Activated T-helper 1 cell treated with Interleukin-2 at 50 U/mL for 16 hours (primary cell): ENCODE measurements at places on chromosomes 12 and 14.

DNA sequence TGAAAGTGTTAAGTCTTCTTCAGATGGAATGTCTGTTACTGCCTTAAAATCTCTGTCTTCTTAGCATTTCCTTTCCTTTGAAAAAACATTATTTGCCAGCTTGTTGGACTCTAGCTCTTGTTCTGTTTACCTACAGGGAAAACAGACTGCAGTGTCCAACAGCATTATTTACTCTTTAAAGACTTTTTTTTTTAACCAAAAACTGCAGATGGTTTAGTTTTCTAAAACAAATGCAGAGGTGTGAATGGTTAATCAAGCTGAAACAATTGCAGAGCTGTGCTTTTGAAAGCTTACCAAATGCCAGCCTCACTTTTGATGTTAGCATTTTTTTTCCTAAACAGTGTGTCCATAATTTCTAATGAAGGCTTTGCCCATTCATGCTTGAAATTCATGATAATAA is 323.3 kb downstream of the TMEM117 start:
- no peak for DNase-seq

DNA sequence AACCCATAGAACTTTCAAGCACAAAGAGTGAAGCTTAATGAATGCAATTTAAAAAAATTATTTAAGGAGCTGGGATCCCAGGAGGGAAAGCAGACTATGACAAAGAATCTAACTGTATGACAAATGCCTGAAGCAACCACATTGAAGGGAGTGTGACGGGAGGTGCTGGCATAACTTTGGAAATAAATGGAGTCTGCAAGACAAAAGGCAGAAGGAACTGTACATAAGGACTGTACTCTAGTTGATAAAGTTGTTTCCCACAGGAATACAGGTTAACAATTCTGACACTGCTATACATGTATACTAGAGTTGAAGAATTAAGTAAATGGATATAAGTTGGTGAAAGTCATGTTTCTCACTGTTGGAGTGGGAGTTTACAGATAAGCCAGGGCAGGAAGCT is 41.2 kb upstream of the WSCD2 start:
- DNase-seq, result no peak

DNA sequence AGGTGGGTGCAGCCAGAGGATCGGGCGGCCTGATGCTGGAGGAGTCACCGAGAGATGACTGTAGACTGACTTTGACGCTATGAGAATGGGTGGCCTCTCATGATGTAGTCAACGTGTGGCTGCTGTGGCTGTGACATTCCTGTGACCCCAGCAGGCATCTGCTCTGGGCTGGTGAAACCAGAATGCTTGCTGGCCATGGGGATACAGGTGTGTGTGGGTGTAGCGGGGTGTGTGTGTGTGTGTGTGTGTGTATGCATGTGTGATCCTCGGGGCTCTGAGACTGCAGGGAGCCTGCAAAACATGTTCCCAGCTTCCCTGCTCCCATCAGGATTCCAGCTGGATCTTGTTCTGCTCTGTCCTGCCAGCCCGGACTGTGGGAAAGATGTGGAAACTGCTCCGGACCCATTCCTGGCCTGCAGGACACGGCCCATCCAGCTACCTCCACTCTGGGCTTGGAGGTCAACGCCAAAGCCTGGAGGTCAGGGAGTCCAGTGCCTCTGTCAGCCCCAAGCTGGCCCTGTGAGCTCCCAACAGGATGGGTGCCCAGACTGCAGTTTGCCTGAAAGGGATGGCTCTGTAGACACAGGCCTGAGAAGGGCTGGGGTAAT is 18.8 kb upstream of the HHIPL1 start:
- DNase-seq, result no peak

- no peak for DNase-seq
These were observed 694 bp upstream of the DIABLO start for GRCh38 chr12:122226366-122227125.

DNA sequence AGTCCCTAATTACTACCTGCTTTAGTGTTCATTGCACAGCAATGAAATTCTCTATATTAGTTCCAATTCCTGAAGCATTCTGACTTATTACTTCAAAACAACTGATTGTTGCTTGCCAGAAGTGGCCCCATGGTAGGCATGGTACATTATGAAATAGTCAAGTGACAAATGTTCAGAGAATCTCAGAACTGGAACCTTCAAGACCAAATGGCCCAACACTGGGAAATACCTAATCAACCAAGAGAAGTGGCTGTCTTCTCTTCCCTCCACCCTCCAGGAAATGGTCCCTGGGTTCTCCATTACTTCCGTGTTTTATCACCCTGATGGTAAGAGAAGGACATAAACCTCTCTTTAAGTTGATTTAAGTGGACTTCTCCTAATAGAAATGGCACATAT is 49.9 kb downstream of the ITPR2 start:
- DNase-seq, result no peak

- DNase-seq, result no peak
These were observed 103.2 kb upstream of the BCL2L14 start for GRCh38 chr12:11967376-11968047.

DNA sequence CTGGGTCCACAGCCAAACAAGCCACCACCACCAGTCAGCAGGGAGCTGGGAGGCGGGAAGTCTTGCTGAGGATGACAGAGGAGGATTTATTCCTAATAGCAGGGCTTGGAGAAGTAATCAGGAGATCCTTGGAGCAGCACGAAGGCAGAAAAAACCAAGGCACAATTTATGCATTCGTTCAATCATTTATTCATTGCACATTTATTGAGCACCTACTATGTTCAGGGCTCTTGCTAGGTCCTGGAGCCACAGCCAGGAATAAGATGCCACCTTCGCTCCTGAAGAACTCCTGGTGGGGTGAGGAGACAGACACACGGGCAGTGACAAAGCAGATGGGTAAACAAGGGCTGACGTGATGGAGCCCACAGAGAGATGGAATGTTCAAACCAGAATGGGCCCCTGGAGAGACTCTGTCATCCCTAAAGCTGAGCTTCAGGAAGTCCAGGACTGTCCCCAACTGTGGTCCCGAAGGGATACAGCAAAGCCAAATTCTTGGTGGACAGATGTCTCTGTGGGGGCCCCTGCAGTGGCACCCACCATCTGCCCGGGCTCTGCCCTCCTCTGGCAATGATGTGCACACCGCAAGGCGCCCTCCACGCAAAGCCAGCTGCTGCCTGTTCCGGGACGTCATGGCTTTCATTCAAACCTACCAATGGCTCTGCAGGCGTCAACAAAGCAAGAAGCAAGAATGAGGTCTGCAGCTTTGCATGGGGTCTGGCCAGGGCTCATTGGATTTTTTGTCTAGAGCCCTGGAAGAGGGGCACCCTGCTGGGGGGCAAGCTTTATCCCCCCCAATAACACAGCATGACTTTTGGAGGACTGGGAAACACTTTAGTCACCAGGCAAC is 3.0 kb upstream of the TESC start:
- DNase-seq, result no peak

DNA sequence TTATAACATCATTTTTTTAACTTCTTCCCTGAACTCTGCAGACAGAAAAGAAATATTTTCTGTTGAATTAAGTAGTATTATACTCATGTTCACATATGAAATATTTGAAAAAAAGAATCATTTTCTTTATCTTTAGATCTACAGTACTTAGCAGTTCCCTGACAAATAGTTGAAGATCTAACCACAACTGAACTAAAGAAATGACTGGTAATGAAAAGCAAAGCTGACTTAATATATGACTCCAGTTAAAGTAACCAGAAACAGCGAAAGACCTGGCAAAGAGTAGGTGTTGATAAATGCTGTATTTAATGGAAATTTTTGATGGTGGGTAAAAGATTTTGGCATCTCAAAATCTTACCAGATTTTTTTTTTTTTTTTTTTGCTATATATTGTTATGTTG is 207.1 kb upstream of the SLC16A7 start:
- DNase-seq, result no peak

GRCh38 chr12:105559310-105559709 is 228.8 kb downstream of the C12orf75 start:
- DNase-seq, result no peak

DNA sequence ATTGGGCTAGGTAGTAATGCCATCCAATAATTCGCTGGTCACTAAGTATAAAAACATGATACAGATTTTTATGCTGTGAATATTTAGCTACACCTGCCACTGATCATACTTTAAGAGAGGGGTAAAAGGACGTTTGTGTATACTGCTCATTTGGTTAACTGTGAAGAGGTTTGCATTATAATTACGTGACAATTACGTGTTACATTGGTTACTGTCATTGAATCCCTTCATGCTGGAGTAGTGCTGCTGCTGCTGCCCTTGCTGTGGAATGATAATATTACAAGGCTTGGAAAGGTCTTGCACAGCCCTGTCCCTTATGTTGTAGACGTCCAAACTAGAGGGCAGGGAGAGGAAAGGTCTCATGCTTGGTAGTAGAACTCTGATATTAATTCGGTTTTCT is 312.2 kb upstream of the ATP2B1 start:
- DNase-seq, result no peak

DNA sequence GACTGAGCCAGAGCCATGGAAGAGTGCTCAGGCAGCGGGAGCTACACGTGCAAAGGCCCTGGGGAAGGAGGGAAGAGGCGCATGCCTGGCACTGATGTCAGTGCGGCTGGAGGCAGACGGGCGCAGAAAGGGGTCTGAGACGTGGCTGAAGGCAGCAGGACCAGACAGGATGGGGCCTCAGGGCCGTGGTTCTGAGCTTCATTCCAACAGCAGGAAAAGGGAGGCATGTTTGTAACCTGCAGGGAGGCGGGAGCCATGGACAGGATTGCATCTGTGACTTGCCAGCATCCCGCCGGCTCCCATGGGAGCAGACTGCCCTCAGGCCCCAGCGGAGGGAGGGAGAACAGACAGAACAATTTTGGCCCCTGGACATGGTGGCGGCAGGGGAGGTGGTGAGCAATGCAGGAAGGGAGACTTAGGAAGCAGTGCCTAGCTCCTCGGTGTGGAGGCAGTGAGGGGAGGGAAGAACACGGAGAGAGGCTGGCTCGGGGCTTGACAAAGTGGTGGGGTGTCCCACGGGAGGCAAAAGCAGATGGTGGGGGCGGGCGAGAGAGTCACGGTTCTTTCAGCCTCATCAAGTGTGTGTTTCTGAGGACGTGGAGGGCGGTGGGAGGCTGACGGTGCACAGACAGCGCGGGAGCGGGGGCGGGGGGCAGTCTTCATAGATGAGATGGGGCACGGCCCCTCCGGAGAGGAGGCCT is 33.3 kb upstream of the INF2 start:
- no peak for DNase-seq

DNA sequence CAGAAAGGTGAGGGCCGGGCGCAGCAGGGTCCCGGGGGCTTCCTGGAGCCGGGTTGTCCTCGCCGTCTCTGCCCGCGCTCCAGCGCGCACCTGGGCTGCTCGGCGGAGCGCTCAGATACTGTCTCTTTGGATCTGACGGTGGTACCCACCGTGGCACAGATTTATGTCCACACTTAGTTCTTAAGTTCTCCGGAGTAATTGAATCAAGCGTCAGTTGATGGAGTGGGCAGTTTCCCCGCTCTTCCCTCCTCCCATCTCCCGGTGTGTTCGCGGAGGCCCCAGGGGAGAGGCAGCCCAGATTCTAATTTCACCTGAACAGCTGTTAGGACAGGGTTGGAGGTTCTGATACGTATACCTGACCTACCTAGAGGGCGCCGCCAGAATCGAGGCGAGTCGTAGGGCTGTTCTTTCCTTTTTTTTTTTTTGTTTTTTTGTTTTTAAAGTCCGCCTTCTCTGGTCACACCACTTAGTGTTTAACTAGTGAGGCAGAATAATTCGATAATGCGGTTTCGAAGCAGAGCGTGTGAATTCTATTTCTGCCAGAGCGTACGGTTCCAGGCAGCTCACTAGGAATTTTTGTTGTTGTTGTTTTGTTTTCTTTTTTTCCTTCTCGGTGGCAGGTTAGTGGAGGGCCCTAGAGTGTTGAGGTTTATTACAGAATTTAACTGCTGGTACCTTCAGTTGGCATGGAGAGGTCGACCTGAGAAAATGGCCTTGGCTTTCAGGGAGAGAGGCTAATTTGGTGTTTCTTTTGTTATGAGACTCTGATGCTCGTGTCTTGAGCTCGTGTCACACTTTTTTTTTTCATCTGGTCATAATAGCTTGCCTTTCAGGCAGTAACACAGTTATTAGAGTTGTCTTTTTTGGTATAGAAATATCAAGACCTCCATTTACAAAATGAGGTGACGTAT is 22.3 kb upstream of the GNS start:
- no peak for DNase-seq

- DNase-seq, result no peak
These were observed 90.3 kb downstream of the KCNK10 start for GRCh38 chr14:88232771-88233170.

GRCh38 chr12:111964935-111965334 is 48.0 kb downstream of the TMEM116 start:
- DNase-seq, result no peak

DNA sequence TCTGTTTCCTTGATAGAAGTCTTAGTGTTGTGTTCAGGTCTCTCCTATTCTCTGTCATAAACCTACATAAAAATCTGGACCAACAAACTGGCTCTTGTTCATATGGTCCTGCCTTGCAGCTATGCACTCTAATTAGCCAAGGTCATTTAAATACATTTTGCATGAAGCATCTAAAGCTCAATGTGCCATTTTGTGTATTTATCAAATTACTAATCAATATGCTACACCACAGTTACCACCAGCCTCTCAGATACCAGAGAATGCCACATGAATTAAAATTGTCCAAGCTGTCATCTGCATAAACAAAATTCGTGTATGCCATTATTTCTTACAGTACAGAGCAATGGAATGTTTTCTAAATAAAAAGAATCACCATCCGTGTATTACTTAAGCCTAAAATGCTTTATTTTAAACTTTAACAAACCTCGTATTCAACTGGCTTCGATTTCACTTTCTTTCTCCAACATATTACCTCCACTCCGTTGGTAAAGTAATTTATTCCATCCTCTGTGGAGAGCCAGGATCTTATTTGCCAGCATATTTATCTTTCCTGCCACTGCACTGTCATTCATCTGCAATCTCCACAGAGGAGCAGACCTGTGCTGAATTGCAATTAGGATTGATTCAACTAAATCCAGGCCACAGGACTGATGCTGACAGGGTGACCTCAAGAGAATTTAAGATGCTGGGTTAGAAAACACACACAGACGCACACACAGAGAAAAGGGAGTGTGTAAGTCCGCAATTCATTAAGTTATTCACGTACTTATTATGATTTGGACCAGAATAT is 284.1 kb upstream of the FOXG1 start:
- no peak for DNase-seq

GRCh38 chr12:117580015-117580717 is 218.7 kb upstream of the NOS1 start:
- no peak for DNase-seq
